BJ (cell line): ENCODE measurements at places on chromosomes 1 and 21.
A peak's percentile ranks its signal among the peaks of the same experiment; 100 is the strongest.

DNA sequence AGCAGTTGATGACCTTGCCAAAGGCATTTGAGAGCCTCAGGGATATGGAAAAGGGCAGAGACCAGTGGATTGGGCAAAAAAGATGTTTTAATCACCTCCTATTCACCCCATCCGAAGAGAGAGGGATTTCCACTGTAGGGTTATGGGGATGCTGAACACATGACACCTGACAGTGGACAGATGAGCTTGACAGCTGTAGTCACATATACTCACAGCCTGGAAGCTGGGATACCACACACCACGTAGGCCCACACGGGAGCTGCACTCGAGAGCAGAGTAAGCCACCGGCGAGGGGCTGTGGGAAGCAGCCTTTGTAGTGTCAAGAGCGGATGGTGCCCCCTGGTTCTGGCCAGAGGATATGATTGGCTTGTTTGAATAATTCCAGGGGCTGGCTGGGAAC is 20.0 kb downstream of the ZBTB40 start:
- DNase-seq, result no peak

GRCh38 chr21:45386728-45387371 is 18.1 kb upstream of the COL18A1 start:
- DNase-seq, result peak; percentile 88

DNA sequence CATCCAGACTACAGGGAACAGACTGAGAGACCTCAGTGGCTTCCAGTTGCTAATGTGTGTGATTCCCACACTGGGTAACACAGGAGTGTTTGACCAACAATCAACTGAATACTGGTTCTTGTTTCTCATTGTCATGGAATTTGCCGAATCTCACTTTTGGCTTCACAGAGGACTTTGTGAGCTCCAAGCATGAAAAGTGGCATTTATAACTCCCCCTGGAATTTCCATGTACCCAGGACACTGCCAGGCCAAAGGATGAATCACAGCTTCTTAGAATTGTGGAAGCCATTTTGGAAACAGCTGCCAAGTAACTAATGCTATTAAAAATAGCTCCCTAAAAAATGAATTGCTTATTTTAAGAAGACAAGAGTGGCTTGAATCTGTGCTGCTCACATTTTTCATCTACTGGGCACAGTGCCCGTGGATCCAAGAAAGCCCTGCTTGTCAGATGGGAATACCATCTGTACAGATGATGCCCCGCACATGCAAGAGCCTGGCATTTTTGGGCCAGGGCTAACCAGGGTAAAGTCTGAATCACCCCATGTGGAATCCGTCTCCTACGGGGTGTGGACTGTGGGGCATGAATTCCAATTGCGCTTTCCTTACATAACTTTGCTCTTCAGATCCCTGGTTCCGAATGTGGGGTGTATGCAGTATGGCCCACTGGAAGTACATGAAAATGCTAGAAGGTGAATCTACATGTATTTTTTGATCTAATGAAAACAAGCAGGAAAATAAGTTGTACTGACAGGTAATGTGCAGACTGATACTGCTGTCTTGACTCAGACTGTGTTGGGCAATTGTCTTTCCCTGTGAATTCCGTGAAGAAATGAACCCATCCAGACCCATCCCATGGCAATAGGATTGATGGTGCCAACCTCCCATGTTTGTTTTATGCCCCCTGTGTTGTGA is 487.3 kb downstream of the SIPA1L2 start:
- peak; percentile 77 for DNase-seq

DNA sequence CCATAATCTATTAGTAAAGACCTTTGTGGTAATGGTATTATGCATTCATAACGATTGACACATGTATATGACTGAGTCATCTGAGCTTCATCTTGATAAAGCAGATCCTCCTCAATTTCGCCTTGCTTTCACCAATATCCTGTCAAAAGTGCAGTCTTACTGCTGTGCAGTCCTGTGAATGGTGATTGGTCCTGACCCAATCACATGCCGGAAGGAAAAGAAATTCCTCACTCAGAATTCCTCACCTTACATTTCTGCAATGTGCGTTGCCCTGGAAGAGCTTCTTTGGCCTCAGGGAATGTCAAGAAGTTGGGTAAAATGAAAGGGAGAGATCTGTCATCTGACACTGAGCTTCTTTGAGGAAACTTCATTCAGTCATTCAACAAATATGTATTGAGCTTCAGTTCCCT is 121.0 kb upstream of the TSPAN2 start:
- DNase-seq, result peak; percentile 69

DNA sequence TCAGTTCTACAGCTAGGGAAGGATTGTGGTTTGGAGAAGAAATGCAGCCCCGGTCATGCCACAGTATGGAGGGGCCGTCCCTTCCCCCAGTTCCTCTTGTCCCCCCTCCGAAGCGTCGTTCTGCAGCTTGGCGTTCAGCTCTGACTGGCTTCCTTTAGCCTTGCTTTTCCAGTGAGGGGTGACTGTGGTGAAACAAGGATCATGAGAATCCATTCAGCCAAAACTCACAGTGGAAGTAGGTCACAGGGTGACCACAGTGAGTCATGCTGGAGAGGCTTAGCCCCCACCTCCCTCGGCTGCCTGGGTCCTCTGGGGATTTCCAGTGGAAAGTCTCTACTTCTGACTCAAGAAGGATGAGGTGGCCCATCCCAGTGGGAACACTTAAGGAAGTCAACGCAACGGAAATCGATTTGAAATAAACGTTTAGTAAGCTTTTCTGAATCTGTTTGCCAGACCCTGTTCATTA is 37.3 kb upstream of the COL6A2 start:
- peak; percentile 95 for DNase-seq
